Adipose tissue (tissue), 3 donors: ENCODE measurements at places on chromosomes 13 and 19. TPM values are rescaled to one million over a fixed set of nuclear protein-coding genes. Genes with fewer than 3 reads are reported as not detected.

PLPPR3 gene
- 0.02 TPM for polyA plus RNA-seq

ATP4A gene
- polyA plus RNA-seq: 2.9 TPM

ZNF416 gene
- polyA plus RNA-seq: 0.90 TPM

SIGLEC10 gene
- polyA plus RNA-seq: 2.1 TPM

CYP2A7 gene
- not detected for polyA plus RNA-seq
